Left lung (tissue), 14 donors: ENCODE measurements at places on chromosomes 1 and 21. TPM values are rescaled to one million over a fixed set of nuclear protein-coding genes. Genes with fewer than 3 reads are reported as not detected.

GRCh38 chr1:165383067-165383466, 26.6 kb upstream of the LMX1A start:
- no peak for DNase-seq

DNA sequence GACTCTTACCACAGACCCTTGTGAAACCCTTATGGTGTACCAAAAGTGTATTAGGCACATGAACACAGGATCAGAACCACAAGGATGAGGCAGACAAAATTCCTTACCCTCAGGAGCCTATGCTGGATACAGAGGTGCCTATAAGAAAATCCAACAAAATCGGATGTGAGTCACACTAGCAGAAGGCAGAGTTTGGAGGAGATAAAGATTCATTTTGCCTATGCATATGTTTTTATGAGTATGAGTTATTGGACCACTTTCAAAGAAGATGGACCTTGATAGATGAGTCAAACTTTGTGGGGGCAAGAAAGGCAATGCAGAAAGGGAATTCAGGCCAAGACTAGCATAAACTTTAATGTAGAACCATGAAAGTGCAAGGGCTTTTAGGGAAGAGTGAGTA, 17.0 kb downstream of the CAMK1G start:
- no peak for DNase-seq

DNA sequence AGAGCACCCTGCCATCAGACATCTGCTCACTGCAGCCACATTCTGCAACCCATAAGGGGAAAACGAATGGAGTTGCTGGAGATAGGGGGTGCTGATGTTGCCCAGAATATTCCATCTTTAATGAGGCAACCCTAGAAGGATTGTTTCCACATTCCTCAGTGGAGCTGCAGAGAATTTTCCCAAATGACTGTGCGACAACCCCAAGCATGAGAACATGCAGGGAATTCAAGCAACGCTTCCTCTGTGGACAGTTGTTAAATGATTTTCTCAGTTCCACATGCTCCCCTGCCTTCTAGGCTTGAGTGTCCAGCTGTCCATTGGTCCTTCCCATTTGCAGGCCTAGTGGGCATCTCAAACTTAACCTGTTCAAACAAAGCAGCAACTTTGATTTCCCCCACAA, 20.5 kb upstream of the UBL4B start:
- no peak for DNase-seq

DNA sequence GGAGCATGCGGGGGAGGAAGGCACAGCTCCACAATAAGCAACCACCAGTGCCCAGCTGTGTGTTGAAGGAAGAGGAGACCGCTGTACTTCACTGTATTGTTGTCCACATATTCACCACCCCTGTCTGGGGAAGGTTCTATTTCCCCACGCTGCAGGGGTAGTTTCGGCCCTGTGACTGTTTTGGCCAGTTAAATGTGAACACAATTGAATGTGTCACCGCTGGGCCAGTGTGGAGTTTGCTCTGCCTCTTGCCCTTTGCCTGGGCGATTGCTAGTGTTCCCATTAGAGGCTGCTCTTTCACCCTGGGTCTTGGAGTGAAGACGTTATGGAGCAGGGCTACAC, 32.6 kb downstream of the UBE4B start:
- no peak for DNase-seq

DNA sequence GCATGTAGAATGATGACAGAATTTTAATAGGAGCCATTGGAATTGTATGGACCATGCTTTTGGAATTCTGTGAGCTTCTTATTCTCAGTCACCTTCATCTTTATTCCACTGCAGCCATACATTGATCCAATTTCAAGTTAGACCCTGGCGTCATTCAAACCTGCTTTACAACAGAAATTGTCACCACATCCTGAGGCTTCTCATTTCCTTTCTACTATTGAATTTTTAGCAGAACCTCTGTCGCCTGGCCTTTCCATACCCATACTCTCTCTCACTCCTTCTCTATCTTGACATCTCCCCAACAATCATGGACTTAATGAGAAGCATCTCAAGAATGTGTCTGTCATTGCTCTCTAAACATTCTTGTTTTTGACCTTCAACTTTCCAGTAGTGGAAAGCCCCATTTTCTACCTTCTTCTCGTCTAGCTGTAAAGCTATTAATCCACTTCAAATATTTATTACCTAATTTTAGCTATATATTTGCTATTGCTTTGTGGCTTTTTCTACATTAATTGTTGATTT, 74.1 kb downstream of the CRB1 start:
- no peak for DNase-seq

DNA sequence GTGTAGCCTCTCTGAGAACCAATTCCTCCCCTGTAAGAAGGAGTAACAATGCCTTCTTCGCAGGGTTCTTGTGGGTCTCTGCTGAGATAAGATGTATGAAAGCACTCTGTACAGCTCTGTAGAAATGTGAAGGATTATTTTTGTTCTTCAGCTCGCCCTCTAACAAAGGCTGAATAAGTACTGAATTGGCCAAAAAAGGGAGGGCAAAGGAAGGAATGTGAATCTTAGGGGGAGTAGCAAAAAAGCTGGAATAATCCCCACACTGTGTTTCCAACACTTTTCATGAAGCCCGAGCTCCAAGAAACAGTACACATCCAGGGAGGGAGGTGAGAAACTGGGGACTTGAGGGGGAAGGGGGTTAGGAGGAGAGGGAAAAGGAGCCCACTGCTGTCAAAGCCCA, 14.0 kb upstream of the SLC41A1 start:
- DNase-seq: no peak

DNA sequence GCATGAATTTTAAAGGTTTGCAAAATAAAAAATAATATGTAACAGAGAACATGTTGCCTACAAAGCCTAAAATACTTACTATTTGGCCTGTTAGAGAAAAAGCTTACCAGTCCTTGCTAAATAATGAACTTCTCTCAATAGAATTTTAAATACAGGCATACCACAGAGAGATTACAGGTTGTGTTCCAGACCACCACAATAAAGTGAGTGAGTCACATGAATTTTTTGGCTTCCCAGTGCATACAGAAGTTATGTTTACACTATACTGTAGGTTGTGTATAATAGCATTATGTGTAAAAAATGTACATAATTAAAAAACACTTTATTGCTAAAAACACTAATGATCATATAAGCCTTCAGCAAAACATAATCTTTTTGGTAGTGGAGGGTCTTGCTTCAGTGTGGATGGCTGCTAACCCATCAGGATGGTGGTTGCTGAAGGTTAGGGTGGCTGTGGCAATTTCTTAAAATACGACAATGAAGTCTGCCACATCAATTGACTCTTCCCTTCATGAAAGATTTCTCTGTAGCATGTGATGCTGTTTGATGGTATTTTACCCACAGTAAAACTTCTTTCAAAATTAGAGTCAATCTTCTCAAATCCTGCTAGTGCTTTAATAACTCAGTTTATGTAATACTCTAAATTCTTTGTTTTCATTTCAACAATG, 48.6 kb downstream of the SCYL3 start:
- no peak for DNase-seq

DNA sequence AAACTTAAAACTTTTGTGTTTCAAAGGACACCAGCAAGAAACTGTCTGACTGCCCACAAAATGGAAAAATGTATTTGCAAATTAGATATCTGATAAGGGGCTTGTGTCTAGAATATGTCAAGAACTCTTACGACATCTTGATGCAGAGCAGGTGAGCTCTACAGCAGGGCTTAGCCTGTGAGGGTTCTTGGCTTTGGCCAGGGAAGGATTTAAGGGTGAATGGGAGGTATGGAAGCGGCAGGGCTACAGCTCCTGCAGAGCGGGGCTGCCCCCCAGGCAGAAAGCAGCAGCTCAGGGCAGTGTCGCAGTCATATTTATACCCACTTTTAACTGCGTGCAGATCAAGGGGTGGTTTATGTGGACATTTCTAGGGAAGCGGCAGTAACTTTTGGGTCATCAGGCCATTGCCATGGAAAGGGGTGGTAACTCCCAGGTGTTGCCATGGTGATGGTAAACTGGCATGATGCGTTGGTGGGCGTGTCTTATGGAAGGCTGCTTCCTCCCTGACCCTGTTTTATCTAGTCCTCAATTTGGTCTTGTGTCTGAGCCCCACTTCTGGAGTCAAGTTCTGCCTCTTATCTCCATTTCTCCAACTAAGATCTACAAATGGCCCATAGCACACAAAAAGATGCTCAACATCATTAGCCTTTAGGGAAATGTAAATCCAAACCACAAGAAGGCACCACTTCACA, 23.2 kb downstream of the MORN1 start:
- DNase-seq: no peak

DNA sequence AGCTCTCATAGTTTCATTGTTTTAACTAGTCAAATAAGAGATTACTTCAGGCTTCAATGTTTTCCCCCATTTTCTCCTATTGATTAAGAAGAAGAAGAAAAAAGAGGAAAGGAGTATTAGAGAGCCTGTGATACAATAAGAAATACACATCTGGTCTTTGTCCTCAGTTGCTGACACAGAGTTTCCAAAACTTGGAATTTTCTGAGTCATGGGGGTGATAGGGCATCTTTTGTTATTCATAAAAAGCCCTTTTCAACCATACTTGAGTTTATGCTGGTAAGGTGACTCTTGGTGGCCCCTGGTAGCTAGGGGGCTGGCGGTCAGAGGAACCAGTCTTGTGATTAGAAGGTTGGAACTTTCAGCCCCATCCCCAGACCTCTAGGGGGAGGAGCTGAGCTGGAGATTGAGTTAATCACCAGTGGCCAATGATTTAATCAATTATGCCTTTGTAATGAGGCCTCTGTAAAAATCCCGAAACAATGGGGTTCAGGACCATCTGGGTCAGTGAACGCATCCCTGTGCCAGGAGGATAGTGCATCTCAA, 28.9 kb upstream of the KLF18 start:
- DNase-seq: no peak

- DNase-seq: no peak
Observed at GRCh38 chr1:20250340-20250989, 40.2 kb upstream of the VWA5B1 start.

DNA sequence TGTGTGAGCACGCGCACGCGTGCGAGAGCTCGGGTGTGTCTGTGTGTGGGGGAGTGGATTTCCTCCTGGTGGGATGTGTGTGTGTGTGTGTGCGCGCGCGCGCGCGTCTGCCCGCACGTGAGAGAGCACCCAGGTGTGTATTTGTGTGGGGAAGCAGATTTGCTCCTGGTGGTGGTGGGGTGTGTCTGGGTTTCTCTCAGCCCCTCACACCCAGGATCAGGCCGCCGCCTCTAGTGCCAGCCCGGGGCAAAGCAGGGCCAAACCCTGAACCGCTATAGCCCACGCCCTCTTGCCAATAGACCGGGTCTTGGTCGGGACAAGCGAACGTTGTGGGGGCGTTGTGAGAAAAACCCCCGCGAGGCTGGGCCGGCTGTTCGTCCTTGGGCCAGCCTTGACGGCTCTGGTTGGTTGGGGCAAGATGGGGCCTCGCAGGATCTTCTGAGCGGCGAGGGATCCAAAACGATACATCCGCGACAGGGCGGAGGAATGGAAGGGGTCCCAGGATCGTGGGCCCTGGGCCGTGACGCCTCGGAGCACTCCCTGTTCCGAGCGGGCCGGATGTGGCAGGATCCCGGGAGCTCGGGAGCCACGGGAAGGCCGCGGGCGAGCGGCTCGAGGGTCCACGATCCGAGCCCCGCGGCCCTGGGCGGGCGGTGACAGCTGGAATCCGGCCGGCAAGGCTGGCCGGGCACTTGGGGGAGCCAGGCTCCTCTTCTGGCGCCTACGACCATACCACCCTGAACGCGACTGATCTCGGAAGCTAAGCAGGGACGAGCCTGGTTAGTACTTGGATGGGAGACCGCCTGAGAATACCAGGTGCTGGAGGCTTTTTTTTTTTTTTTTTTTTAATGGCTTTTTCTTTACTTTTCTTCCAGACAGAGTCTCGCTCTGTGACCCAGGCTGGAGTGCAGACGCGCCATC, 68.2 kb downstream of the RNF187 start:
- no peak for DNase-seq

DNA sequence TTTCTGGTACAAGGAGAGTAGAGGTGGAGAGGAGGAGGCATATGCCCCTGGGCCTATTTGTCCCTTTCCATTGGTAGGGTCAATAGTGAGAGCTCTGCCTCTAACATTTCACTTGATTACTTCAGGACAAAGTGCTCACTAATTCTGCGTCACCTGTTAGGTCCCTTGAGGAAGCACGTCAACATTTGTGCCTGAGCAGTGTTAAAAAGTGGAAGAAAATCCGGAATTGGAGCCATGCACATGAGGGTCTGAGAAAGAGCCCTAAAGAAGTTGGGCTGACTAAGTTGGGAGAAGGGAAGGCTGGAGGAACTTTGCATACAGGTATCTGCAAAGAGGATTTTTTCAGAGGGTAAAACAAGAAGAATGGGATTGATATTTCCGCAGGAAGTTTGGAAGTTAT, 1.9 kb downstream of the SLC25A44 start:
- no peak for DNase-seq

DNA sequence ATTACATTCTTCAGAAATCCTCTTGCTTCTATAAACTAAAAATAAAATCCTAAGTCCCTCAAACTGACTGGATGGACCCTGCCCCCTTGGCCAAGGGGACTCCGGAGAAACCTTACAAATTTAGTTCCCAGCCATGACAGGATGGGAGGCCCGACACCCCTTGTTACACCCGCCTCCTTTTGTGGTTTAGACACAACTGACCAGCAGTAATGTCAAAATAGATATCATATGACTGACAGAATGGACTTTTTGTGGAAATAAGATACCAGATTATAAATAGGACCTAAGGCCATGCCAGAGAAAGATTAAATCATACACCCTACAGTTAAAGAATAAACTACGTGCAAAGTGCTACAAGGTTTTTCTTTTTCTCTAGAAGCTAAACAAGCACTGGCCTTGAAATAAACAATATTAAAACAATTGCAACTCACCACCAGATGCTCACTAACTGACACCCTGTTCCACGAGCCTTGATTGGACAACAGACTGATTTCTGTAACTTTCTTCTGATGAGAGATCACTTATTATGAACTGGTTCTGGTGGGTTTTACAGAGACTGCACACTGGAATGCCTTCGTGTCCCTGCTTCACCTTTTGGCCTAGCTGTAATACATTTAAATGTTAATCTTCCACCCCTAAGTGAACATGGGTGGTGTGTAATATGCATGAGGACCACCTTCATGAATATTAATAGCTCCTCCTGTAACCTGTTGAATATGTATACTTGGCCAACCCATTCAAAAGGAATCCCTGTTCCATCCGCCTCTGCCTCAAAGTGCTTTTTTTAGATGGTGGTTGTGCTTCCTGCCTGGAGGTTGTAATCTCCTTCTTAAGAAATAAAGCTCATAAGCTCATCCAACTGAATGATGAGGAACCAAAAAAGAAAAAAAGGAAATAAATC, 99.6 kb downstream of the ODF2L start:
- DNase-seq: no peak

Gene GUCA2B
- not detected for total RNA-seq

Gene SCNM1
- total RNA-seq: 29.7 TPM

Gene FMO1
- total RNA-seq: 2.7 TPM

Gene TBX19
- 1.8 TPM for total RNA-seq

Gene CNR2
- 0.05 TPM for total RNA-seq

Gene CELA3A
- not detected for total RNA-seq

Gene ZBTB40
- 19.6 TPM for total RNA-seq

Gene FCGR3B
- 74.8 TPM for total RNA-seq
